ENCODE measurements at places on chromosomes 2 and 18.

DNA sequence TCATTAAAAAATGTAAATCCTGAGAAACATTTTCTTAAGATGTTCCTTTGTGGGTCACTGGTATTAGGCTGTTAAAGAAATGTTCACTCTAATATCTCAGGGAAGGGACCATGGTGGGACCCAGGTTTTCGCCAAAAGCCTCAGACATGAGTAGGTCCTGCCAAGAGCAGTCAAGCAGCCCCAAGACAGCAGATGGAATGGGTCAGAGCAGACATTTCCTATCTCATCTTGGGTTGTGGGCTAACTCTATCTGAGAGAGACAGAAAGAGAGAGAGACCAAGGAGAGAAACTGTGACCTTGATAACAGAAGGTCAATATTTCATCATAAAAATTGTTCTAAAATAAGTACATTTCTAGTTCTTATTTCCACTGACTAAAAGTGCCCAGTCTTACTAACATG, 661.7 kb downstream of the TSN start:
- DNase-seq = no peak

GRCh38 chr2:106885971-106886915, at the start of gene ST6GAL2:
ST6GAL2 (minus strand) TSS chr2:106886167; CDS start chr2:106843977, 42,190 bp downstream.
- no peak for DNase-seq

- no peak for DNase-seq
Observed at GRCh38 chr2:241944821-241945220, 75.3 kb downstream of the RTP5 start.

DNA sequence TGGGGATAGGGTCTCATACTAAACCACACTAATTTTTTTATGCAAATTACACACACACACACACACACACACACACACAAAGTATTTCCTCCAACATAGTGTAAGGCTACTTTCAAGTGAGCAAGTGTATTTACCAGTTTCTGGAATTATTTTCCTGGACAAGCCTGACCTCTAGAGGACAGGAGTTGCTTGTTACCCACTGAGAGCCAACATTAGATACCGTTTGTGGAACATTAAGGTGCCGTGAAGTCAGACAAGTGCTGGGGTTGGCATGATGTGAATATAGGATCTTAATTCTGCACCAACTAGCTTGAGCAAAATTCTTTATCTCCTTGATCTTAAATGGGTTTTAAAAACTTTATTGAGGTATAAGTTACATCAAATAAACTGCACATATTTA, 39.3 kb upstream of the SERPINB2 start:
- no peak for DNase-seq

DNA sequence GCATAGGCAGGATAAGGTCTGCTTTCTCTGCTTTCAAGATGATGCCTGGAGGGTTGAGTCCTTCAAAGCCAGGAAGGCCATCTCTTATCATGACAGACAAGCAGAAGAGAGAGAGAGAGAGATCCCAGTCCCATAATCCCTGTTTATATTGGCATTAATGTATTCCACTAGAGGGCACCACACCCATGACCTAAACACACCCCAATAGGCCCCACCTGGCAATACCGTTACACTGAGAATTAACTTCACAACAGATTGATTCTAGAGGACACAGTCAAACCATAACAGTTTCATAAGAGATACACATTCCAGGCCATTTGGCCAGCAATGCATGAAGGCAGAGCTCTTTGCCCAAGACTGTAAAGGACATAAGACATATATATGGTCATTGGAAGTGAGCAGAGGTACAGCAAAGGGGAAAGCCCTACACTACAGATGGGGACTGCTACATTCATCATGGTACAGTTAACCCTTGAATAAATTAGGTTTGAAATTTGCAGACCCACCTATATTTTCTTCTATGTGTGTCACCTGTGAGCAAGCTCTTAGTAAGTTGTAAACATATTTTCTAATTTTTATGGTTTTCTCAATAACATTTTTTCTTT, 1516.1 kb downstream of the RPIA start:
- DNase-seq = no peak

GRCh38 chr2:182316950-182317349, 109.9 kb downstream of the PDE1A start:
- no peak for DNase-seq

DNA sequence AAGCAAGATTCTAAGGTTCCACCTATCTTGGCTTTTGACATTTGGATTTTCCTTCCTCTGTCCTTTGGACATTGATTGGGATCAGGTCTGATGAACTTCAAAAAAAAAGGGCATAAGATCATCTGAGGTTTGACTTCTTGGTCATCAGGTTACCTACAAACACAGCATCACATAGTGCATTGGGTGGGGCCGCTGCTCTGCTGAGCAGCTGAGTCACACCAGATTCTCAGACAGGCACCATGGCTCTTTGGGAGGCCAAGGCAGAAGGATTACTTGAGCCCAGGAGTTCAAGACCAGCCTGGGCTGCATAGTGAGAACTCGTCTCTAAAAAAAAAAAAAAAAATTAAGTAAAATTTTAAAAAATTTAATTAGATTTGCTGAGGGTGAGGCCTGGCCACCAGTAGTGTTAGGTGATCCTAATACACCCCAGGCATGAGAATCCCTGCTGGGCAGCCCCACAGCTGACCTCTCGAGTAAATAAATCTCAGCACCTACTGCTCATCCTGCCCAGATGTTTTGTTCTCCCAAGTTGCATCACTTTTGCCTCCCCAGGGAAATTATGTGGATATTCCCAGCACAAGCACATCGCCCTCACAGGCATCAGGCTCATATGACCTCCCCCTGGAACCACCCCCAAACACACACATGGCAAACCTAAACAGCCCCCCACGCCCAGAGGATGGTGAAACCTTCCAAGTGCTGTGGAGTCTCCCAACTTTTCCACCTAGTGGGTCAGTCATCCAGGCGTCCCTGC, 5.3 kb downstream of the MLPH start:
- DNase-seq = no peak

- DNase-seq = no peak
Observed at GRCh38 chr2:190156530-190157212, 94.1 kb upstream of the MSTN start.

GRCh38 chr2:190930411-190930810, 49.8 kb downstream of the GLS start:
- no peak for DNase-seq

DNA sequence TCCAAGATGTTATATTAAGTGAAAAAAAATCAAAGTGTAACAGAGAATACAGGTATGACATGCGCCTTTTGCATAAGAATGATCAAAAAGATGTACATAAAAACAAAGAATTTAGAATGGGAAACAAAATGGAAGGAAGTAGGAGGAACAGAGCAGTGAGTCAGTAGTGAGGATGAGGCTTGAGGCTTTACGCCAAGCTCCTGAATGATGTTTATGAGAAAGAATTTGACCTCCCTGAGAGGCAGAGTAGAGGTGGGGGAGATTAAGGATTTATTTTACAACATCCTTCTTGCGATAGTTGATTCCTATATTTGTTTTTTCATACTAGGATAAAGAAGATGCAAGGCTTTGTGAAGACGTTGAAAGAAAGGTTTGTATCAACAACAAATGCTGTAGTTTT, 81.4 kb downstream of the DCDC2C start:
- no peak for DNase-seq

- DNase-seq = no peak
Observed at GRCh38 chr2:220162320-220162719, 534.9 kb downstream of the SLC4A3 start.

GRCh38 chr2:239039479-239039861, 191.6 kb downstream of the TWIST2 start:
- no peak for DNase-seq

DNA sequence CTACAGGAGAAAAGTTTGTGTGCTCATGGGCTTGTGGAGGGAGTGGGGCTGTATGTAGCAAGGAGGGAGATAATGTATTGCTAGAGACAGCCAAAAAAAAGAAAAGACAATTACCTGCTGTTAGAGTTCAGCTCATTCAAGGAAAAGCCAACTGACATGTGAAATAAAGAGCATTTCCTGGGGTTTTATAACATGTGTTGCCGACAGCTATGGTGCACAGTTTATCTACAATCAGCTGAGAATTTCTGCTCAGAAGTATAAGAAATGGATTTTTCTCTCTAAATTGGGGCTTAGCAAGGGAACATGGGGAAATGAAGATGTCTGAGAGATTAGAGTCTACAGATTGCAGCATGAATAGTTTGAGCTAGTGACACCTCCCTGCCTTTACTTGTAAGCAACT, 674.1 kb downstream of the SUCLG1 start:
- no peak for DNase-seq

DNA sequence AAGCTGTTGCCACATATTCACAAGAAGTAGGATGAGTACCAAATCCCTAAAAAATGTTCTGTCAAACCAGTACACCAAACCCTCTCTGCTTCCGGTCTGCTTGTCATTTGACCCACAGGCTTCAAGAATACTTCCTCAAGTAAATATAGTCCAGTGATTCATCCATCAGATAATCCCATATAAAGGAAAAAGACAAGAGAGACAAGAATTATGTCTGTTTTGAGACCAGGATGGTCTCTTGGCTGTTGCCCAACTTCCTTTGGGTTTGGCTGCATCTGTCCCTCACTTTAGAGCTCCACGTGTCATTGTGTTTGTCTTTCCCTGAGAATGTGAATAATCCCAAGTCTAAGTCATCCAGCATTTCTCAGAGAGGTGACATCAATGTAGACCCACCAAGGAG, 91.5 kb upstream of the NRP2 start:
- no peak for DNase-seq

DNA sequence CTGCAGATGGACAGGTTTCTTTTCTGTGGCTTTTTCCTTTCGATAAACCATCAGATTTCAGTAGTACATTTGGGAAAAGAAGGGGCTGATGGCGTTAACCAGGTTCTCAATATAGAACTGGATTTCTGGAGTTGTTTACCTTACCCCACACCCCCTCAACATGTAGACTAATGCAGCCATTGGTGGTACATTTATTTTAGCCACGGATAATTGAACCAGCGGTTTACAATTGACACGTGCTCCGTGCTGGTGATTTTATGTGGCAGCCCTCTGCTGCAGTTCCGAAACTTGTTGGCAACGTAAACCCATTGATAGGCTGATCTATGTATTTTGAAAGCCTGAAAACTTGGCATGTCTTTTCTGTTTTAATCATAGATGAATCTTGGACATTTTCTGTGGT, 5.4 kb downstream of the SOX11 start:
- DNase-seq = no peak

- no peak for DNase-seq
Observed at GRCh38 chr2:172207911-172208310, 105.2 kb upstream of the DLX2 start.

GRCh38 chr2:239691720-239692119, 290.9 kb upstream of the HDAC4 start:
- no peak for DNase-seq

DNA sequence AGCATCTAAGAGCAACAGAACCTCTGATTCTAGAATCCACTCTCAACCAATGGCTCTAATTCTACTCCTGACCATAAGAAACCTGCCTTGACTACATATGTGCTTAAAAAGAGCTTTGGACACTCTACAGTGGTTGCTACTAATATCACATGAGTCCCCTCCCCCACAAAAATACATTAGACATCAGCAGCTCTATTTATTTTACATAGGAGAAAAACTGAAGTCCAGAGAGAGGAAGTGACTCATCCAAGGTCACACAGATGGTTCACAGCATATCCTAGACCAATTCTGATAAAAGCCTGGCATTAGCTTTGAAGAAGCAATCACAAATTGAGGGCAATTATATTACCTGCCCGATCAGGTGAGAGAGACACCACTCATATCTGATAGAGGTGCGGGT, 49.8 kb downstream of the ALK start:
- no peak for DNase-seq

DNA sequence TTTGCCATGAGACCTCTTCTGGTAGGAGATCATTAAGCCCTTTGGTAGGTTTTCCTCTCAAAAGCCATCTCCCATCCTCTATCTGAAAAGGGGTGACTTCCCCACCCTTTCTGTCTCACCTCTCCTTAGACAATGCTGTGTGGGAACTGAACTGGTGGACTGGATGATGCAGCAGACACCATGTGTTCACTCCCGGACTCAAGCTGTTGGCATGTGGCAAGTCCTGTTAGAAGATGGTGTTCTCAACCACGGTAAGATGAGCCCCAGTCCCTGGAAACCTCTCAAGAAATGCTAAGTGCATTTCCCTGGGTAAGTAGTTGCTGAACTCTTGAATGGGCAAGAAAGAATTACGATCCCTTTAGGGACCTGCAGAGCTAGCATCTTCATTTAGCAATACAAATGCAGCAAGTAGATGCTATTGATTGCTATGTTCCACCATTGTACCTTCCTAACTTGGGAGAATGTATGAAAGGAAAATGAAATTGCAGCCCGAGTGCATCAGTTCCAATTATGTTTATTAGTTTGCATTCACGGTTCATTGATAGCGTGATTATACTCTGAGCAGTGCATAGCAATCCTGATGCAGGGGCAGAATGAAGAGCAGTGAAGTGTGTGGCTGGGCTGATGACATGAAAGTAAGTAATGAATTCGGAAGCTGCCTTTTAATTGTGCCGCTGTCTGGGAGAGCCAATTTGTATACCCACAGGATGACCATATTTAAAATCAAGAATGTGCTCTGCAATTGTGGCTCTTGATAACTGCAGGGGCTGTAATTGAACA, 110.0 kb upstream of the MAP3K20 start:
- no peak for DNase-seq

GRCh38 chr2:36352701-36353100, 2.9 kb upstream of the CRIM1 start:
- DNase-seq = no peak

- no peak for DNase-seq
Observed at GRCh38 chr2:25226827-25227226, 58.4 kb upstream of the POMC start.

DNA sequence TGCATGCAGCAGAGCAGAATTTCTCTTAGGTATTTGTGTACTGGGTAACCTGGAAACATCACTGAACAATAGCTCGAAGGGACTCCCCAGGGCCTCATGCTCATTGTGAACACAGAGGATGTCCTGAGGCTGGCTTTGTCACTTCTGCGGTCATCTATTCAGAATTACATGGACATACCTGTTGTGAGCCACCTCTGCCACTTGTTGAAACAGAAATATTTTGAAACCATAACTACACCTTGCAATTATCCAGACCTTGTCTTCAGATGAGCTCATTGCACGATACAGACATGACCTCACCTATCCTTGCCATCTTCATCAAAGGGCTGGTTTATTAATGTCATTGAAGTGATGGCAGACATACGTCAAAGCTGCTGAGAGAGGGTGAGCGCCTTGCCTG, 23.4 kb upstream of the CREG2 start:
- DNase-seq = no peak

- no peak for DNase-seq
Observed at GRCh38 chr18:44973282-44973681, 292.6 kb downstream of the SETBP1 start.

- DNase-seq = no peak
Observed at GRCh38 chr2:172270278-172271079, 156.9 kb upstream of the ITGA6 start.

DNA sequence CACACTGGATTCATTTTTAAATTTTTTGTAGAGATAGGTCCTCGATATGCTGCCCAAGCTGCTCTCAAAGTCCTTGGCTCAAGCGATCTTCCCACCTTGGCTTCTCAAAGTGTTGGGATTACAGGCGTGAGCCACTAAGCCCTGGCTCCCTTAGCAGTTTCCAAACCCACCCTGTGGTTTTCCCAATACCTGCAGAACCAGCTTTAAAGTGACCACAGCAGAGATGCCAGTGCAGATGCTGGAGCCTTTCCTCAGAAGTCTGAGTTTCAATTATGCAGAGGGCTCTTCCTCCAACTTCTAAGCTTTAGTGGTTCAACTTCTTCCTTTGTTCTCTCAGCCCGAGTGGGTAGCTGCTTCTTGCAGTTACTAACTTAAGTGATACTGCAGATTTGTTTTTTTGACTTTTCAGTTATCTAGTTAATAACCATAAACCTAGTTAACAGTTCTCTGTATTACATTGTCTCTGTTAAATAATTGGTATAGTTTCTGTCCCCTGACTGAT, 8.1 kb upstream of the HAAO start:
- no peak for DNase-seq
